Bronchial smooth muscle cell (primary cell): ENCODE measurements at places on chromosomes 7 and 10. TPM values are rescaled to one million over a fixed set of nuclear protein-coding genes. Genes with fewer than 3 reads are reported as not detected.

Gene MARVELD1
- total RNA-seq, result 9.5 and 14.8 TPM in 2 replicates

Gene LIPK
- not detected in 2 replicates for total RNA-seq

Gene PLAC9
- 49.6 and 60.6 TPM in 2 replicates for total RNA-seq

Gene BAG3
- 4.4 and 5.2 TPM in 2 replicates for total RNA-seq

Gene HOXA5
- total RNA-seq, result 10.3 and 26.0 TPM in 2 replicates

Gene CYP26C1
- under 0.01 TPM in 2 replicates for total RNA-seq

Gene PTPN20
- total RNA-seq, result under 0.01 and 0.09 TPM in 2 replicates
